Activated T-cell treated with anti-CD3 and anti-CD28 coated beads for 1 hour (primary cell): ENCODE measurements at places on chromosomes 3 and 15.

- DNase-seq, result no peak
These were observed 169.1 kb upstream of the CCDC54 start for GRCh38 chr3:107208100-107208499.

DNA sequence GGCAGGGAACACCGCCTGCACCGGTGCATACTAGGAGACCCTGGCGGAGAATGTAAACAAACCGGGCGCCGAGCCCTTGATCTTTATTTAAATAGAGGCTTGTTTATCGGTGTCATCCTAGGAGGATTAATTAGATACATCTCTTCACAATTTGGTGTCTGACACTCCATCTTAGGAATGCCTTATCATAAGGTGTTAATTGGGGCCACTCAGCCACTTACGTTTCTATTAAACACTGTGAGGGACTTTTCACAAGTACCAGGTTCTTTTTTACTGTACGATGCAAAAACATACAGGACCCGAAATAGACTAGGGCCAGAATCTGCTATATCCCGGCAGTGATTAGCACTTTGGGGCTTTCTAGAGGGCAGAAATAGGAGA lies 8.0 kb downstream of the EOMES start:
- no peak for DNase-seq

- no peak for DNase-seq
These were observed 32.3 kb downstream of the SLCO3A1 start for GRCh38 chr15:91885714-91886270.

- no peak for DNase-seq
These were observed 446.5 kb downstream of the CNTN3 start for GRCh38 chr3:74167926-74168325.

DNA sequence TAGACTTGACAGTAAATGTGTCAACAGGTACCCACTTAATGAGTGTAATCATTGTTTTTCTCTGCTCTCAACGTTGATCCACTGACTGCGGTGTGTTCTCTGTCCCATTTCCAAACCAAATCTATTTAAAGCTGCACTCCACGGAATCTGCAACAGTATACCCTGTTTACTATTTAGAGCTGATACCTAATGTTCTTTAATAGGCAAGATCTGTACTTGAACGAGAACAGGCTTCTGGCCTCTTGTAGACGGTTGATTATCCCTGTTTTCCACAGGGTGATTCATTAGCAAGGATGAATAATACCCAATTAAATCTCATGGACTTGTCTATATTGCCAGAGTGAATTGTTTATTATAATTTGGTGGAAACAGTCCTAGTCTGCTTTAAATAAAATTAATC lies 189.9 kb downstream of the LPP start:
- no peak for DNase-seq

GRCh38 chr3:82085356-82085755 lies 323.9 kb upstream of the GBE1 start:
- no peak for DNase-seq

DNA sequence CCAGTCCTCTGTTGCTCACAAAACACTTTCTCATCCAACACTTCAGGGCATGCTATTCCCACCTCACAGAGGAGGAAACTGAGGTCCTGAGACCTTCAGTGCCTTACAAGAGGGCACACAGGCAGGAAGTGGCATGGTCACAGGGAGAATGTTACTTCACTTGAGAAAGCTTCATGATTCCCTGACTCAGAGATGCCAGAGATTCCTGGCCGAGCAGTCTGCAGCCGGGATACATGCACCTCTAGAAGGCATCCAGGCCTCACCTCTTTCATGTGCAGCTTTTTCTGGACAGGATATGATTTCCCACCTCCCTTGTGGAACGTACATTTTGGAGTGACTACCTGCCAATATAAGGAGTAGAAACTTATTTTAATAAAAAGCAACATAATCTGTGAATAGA lies 2.8 kb upstream of the SST start:
- DNase-seq, result no peak
